ENCODE measurements at places on chromosomes 7 and 10.

DNA sequence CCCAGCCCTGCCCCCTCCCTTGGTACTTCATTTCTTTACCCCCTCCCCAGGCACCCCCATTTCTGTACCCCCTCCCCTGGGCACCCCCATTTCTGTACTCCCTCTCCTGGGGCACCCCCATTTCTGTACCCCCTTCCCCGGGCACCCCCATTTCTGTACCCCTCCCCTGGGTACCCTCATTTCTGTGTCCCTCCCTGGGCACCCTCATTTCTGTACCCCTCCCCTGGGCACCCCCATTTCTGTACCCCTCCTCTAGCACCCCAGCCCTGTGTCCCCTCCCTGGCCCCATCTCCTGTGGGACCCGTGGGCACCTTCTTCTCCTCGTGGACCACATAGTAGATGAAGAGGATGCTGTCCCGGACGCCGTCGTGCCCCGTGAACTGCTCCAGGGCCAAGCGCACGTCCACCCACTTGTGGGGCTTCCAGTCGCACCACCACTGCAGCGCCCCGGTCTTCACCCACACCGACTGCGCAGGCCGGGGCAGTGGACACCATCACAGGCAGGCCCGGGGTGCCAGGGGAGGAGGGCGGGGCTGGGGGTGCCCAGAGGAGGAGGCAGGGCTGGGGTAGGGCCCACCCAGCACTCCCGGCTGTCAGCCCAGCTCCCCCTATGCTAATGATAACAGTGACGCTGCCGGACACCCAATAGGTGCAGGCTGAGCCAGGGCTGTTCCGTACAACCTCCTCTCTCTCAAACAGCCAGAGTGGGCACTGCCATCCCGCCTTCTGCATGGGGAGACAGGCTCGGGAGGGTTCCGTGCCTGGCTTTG, 20.4 kb downstream of the TECPR1 start:
- DNase-seq = no peak

GRCh38 chr10:88198023-88198422, 334.6 kb downstream of the PTEN start:
- DNase-seq = no peak

- peak; percentile 26 for DNase-seq
These were observed 145.1 kb downstream of the PLXNA4 start for GRCh38 chr7:132430861-132431822.

DNA sequence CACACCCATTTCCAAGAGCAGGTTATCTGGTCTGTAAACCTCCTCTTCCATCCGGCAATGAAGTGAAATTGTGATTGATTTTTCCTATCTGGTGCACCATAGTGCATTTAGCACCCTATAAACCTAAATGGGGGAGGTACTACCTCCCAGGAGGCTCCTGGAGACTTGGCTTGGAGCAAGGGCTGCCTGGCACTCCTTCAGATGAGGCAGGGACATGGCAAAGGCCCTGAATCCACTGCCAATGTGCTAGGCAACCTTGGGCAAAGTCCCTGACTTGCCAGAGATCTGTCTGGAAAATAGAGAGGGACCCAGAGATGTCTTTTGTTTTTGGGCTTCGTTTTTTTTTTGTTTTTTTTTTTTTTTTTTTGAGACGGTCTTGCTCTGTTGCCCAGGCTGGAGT, 6.7 kb upstream of the GRID1 start:
- no peak for DNase-seq

- DNase-seq = no peak
These were observed 23.2 kb downstream of the MYL10 start for GRCh38 chr7:101605611-101606497.

- no peak for DNase-seq
These were observed 17.0 kb downstream of the CNPY1 start for GRCh38 chr7:155529346-155529745.

GRCh38 chr7:55415173-55415778, 50.1 kb downstream of the LANCL2 start:
- DNase-seq = peak; percentile 79

GRCh38 chr7:129948338-129948737, 4.4 kb downstream of the UBE2H start:
- DNase-seq = no peak

DNA sequence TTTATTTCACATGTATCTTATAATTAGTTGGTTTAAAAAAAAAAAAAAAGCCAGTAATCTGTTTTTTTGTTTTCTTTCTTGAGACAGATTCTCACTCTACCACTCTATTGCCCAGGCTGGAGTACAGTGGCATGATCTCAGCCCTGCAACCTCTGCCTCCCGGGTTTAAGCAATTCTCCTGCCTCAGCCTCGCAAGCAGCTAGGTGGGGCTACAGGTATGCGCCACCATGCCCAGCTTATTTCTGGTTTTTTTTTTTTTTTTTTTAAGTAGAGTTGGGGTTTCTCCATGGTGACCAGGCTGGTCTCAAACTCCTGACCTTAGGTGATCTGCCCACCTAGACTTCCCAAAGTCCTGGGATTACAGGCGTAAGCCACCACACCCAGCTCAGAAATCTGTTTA, 34.1 kb upstream of the CAPZA2 start:
- no peak for DNase-seq

GRCh38 chr7:44073664-44074348, 8.4 kb upstream of the PGAM2 start:
- DNase-seq = no peak

GRCh38 chr10:48658243-48658974, 26.3 kb upstream of the WDFY4 start:
- peak; percentile 41 for DNase-seq

DNA sequence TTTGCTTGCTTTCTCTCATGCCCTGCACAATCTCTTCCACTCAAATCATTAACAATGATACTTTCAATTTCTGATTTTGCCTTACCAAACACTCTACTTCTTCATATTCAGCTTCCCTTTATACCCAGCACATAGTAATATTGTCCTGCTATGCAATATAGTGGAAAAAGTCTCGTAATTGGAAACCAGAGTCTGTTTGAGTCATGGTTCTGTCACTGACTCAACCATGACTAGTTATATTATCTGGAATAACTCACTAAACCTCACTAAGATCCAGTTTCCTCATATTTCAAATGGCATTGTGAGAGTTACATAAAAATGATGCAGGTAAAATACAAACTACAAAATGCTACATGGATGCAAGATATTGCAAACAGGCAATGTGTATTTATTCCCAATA, 98.5 kb upstream of the LRRTM3 start:
- no peak for DNase-seq

DNA sequence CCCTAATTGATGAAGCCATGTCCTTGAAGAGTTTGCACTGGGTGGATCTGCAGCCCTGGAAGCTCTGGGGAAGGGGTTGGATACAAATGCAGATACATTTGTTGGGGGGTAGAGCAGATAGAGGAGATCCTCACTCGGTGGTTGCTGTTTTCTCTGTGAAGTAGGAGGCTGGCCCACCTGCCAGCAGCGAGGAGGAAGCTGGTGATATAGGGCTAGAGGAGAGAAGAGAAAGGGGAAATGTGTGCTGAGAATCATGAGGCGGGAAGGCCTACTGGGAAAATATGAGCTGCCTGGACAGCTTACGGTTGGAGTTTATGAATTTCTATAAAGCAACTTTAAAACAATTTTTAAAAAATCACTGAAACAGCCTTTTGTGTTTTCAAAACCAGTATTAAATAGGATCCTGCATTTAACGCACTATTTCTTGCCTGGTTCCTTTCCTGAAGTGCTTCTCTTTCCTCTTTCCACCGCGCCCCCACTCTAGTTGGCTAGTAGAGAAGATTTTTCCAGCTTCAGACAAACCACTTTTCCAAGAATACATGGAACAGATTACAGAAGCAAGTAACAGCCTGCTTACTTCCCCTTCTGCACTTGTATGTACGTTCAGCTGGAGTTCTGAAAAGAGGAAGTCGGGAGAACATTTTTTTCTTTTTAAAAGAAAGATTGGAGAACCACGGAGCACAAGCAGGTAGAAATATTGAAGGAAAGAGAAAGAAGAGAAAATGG, 100.6 kb upstream of the GLCCI1 start:
- DNase-seq = no peak

DNA sequence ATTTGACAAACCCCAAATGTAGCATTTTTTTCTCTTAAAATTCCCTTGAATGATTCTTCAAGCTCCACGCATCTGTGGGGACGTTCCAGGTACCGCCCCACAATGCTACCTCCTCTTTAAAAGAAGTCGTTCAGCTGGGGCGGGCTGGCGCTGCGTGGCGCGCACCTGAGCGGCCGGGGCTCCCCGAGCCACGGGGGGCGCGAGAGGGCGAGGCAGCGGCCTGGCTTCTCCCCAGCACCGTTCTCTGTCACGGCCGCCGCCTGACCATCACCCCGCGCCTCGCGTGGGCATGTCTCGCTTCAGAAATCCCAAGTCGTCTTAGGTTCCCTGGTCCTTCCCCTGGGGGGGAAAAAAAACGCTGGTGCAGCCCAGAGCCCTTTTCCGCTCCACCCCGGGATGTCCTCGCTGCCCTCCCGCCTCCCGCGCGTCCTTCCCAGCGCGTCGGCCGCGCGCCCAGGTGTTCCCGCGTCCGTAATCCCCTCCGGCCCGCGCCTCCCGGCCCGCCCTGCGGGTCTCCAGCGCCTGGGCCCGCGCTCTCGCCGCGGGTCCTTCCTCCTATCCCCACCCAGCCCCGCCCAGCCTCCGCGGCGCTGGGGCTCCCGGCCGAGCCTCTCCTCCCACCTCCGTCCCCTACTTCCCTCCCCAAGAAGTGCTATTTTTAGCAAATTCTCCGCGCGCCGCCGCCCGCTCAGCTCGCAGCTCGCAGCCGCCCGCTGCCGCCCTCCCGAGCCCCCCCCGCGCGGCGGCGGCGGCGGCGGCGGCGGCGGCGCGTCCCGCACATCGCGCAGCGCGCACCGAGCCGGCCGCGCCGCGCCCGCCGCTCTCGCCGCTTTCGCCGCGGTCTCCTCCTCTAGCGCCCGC, 58.7 kb upstream of the PRPS1L1 start:
- DNase-seq = no peak

GRCh38 chr10:132299371-132300336, 8.1 kb downstream of the STK32C start:
- DNase-seq = no peak

GRCh38 chr7:116241291-116241690, 31.0 kb downstream of the TES start:
- DNase-seq = no peak

GRCh38 chr7:3912291-3912690, 611.2 kb downstream of the SDK1 start:
- DNase-seq = no peak

DNA sequence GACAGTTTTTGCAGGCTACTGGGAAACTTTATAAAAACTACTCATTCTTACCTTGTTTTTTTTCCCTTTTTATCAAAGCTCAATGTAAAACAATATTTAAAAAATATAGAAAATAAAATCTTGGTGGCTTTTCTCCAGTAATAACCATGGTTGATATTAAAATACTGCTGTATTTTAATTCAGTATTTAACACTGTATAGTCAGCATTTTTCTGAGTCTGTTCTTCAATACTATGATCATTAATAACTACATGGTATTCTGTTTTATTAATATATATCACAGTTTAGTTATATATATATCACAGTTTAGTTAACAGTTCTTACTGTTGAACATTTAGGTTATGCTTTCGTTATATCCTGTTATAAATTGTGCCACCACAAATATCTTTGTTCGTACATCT, 78.4 kb downstream of the SRI start:
- no peak for DNase-seq

DNA sequence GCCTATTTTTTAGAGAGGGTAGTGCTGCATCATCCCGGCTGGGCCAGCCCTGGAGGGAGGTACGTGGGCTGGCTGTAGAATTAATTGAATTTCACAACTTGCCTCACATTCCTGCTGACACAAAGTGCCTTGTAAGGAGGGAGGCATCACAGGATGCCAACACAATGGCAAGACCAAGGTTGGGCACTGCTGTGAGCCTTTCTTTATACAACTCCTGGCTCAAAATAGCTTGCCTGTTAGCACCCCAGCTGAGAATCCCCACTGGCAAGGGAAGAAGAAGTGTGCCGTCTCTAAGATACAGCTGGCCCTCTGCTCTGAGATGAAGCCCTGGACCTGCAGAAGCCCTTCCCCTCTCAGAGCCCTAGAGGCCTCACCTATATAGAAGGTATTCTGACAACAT, 873.9 kb downstream of the GRID1 start:
- DNase-seq = no peak

GRCh38 chr10:60943316-60944057, 498 bp downstream of the RHOBTB1 start:
- no peak for DNase-seq

DNA sequence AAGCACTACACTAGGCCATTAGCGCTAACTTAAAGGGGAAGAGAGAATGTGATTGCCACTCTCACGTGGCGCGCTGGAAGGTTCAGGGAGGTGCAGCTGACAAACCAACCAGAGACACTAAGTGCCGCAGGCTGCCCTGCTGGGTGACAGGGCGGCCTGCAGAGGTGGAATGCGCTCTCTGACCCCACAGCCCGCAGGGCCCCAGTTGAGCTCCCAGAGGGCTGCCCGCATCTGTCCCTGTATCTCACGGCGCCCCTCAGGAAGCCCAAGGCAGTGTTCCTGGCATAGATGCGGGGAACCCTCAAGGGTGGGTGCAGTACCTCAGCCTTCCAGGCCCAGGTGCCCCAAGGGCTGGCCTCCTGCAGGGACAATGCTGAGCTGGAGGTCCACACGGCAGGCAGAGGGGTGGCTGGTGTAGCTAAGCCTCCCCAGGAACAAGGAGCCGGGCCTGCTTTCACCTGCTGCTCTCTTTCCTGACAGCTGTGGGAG, 66.6 kb downstream of the CALML3 start:
- DNase-seq = no peak

DNA sequence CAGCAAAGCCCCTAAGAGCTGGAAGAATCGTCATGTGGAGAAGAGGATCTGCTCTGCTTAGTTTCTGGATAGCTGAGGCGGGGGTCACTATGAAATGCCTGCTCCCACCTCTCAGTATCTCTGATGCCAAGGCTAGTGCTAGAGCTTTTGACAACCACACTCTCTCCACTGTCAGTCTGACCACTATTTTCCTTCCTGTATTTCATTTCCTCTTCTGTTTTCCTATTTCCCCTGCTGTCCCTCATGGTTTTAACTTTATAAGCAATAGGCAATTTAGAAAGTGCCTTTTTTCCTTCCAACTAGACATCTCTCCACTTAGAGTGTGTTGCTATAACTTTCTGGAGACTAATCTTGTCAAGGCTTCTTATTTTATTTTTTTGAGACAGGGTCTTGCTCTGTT, 23.6 kb downstream of the C7orf57 start:
- no peak for DNase-seq
